ENCODE measurements at places on chromosomes 1 and 21.

DNA sequence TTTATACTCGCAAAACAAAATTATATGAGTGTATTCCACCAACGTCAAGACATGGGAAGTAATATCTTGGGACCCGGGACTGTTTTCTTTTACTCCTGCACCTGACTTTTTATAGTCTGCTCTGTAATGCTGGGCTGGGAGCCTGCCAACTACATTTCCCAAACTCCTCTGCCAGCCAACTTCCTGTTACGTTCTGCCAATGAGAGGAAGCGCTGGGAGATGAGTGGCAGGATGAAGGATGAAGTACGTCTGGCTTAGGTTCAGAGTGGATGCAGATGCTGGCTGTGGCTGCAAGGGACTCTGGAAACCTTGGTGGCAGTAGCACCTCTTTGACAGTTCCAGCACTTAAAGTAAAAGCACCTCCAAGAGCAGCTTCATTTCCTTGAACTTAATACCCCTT, 59.6 kb downstream of the USP24 start:
- DNase-seq, result peak; percentile 1

GRCh38 chr1:202786804-202787203, 21.4 kb downstream of the KDM5B start:
- DNase-seq, result no peak

DNA sequence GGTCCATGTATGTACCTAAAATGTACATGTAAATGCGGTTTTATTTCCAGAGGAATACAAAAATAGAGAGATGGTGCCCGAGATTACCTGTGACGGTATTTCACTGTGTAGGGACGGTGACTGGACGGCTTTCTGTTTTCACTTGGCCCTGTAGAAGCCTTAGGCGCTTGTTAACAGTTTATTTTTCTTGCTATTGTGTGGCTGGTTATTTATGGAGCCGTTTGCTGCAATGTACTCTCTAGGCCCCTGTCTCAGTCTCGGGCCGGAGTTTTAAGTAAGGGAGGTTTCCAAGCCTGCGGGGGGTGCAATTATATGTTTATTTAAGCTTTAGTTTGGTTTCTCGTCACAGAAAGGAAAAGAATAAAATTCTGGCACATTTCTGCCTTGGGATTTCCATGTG, 413 bp downstream of the EFCAB7 start:
- DNase-seq, result peak; percentile 35

- no peak for DNase-seq
These were observed 149.4 kb downstream of the PCP4 start for GRCh38 chr21:40016667-40017066.

- no peak for DNase-seq
These were observed 8.8 kb upstream of the THEMIS2 start for GRCh38 chr1:27863538-27863915.

DNA sequence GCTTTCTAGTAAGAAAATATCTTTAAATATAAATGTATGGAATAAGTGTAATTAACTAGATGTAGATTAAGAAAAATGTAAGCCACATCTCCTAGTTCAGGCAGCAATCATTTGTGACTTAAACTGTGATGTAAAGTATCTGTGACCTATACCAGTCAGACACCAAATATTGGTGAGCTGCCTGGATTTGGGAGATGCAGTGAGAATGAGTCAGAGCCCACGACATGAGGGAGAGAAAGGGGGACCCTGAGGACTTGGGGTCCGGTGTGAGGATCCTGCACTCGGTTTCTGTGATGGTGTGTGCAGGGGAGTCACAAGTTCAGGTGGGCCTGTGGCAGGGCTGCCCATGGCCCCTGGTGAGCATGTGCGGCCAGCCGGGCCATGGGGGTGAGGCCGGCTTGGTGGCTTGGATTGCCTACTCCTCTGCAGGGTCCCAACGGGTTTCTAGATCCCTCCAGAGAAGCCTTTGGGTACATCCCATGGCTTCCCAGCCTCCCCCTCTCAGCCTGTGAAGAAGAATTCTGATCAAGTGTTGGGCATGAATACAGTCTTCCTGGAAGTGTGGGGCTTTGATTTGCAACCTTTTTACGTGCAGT, 19.0 kb upstream of the ABCG1 start:
- DNase-seq, result no peak

- DNase-seq, result no peak
These were observed 3.5 kb downstream of the MOB3C start for GRCh38 chr1:46612937-46613660.

DNA sequence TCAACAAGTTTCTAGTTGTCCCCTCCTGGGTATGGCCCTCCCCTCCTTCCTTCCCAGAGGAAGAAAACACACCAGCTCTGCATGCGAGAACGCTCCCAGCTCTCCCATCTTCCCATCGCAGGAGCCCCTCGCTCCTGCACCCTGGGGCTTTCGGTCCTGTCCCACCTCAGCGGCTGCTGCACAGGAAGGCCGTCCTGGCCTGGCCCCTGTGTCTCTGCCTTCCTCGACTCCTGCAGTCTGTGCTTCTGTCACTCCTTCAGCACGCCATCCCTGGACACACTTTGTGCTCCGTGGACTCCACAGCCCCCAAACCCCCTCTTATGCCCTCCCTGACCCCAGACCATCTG, 23.2 kb downstream of the KRTAP10-1 start:
- DNase-seq, result no peak

- no peak for DNase-seq
These were observed 4.8 kb downstream of the ARHGEF16 start for GRCh38 chr1:3459051-3459908.

DNA sequence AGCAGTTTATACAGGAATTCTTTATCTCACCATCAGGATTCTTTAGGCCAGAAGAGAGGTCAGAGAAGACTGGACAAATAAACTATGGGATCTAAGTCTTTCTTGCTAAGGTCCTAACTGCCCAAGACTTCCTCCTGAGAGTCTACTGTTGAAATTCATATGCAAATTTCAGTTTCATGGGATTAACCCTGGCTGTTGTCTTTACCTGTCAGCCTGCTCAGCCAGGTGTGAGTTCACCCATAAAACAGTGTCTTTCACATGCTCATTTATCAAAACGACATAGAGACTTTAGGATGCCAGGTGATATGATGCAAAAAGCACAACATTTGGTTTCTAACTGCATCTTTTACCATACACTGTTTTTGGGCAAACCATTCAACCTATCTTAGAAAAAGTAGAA, 211.0 kb downstream of the PDE4B start:
- DNase-seq, result no peak

DNA sequence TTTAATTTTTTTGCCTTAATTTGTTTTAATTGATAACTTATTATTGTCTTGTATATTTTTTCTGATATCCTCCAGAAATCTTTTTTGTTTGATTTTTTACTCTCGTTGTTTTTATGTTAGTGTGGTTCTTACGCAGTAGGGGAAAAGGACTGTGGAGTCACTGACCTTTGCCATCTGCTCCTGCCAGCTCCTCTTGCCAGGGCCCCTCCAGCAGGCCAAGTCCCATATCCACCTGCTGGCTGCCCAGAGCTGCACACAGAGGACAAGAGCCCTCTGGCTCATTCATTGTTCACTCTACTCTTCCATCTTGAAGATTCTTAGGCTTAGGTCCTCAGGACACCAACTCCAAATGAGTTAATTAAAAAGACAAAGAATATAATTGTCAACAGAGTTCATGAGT, 316.4 kb upstream of the DUSP10 start:
- no peak for DNase-seq

DNA sequence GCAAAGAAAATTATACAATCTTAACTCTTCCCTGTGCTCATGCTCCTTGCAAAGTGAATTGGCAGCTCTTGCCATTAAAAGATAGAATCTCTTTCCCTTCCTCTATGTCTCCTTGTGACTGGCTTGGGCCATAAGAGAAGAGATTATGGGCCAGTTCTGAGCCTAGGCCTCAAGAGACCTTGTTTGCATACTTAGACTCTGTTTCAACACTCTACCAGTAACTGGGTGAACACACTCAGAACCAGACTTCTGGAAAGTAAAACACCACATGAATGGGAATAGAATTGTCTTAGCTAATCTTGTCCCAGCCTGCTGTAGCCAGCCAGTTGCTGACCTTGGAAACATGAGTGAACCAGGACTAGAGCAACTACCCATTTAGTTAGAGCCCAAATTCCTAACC, 15.3 kb upstream of the OR6K3 start:
- no peak for DNase-seq

- DNase-seq, result no peak
These were observed 69.5 kb downstream of the TMPRSS15 start for GRCh38 chr21:18334066-18334465.

DNA sequence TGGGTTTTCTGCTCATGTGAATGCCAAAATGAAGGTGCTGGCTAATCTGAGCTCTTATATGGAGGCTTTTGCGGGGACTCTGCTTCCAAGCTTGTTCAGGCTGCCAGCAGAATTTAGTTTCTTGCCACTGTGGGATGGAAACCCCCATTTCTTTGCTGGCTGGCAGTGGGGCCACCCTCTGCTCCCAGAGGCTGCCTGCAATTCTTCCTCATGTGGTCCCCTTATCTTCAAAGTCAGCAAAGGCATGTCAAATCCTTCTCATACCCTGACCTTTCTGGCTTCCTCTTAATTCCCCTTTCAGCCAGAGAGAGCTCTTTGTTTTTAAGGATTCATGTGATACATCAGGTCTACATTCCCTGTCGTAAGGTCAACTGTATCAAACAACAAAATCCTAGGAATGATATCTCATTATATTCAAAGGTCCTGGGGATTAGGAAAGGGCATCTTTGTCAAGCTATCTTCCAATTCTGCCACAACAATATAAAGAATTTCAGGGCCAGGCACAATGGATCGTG, 5.2 kb upstream of the GPR161 start:
- no peak for DNase-seq

- no peak for DNase-seq
These were observed 81.8 kb upstream of the KLHDC7A start for GRCh38 chr1:18398791-18399530.

- no peak for DNase-seq
These were observed 6.2 kb upstream of the KISS1 start for GRCh38 chr1:204202481-204202880.

- DNase-seq, result no peak
These were observed 13.7 kb upstream of the TADA1 start for GRCh38 chr1:166889776-166890175.

DNA sequence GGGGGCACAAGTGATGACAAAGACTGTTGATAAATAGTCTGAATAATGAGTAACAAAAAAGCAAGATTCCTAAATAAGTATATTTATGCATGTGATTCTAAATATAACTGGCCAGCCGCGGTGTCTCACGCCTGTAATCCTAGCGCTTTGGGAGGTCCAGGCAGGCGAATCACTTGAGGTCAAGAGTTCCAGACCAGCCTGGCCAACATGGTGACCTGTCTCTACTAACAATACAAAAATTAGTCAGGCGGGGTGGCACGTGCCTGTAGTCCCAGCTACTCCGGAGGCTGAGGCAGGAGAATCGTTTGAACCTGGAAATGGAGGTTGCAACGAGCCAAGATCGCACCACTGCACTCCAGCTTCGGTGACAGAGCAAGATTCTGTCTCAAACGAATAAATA, 161.5 kb downstream of the TOMM20 start:
- DNase-seq, result no peak

DNA sequence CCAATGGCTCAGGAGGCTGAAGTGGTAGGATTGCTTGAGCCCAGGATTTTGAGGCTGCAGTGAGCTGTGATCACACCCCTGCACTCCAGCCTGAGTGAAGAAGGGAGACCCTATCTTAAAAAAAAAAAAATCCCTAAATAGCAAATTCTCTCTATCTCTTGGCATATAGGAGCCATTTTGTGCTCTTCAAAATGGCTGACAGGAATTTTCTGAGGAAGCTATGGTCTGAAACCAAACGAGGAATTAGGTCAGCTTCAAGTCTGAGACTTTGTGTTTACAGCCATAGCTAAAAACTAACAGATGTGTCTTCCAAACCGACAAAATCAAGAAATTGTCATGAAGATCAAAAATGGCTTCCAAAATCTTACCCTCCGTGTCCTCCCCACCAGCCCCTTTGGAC, 10.6 kb downstream of the CD247 start:
- DNase-seq, result no peak

GRCh38 chr1:8364528-8365442, 46.9 kb downstream of the SLC45A1 start:
- DNase-seq, result no peak

GRCh38 chr1:106072909-106073600, 983.4 kb upstream of the PRMT6 start:
- DNase-seq, result no peak

GRCh38 chr1:231315887-231316286, 21.8 kb downstream of the EXOC8 start:
- peak; percentile 37 for DNase-seq

- DNase-seq, result no peak
These were observed 672.4 kb upstream of the ADAMTS5 start for GRCh38 chr21:27639286-27639685.

- no peak for DNase-seq
These were observed 2.6 kb upstream of the GLUL start for GRCh38 chr1:182394055-182394775.

GRCh38 chr1:178869119-178869697, 1.7 kb downstream of the ANGPTL1 start:
- no peak for DNase-seq

- no peak for DNase-seq
These were observed 295.7 kb downstream of the CHRM3 start for GRCh38 chr1:239682046-239682445.

- DNase-seq, result no peak
These were observed 70.7 kb upstream of the CXADR start for GRCh38 chr21:17442165-17442564.

DNA sequence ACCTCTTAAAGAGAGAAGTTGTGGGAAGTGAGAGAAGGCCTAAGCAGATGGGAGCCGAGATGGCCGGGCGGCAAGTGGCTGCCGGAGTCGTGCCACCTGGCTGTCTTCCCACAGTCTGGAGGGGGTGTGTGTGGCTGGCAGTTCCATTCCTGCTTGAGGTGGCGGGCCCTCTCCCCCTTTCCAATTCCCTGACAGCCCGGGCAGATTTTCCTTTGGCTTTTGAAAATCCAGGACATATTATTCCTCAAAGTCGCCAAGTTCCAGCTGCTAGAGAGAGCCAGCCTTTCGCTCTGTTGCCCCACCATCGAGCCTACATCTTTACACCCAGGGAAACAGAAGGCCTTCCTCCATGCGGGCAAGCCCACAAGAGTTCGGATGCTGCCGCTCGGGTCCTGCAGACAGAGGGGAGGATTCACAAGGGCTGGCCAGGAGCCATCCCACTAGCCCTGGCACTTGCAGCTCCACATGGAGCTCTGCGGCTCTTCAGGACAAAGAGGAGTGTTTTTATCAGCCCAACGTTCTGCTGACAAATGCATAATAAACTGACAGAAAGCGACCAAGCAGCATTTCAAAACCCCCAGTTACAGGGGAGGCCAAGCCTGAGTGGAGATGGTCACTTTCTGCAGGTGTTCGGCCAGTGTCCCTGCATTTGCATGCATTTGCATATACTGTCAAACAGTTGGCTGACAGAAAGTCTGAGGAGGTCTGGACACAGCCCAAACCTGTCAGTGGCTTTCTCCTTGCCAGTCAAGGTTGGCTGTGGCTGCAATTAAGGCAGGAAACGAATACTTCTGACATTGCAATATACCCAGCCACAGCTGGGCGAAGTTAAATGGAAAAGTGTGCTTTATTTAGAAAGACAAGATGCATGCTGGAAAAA, 45.9 kb downstream of the OLIG1 start:
- no peak for DNase-seq

GRCh38 chr1:86464819-86465218, 3.9 kb upstream of the CLCA1 start:
- DNase-seq, result no peak
